ENCODE measurements at places on chromosomes 7 and 10. TPM values are rescaled to one million over a fixed set of nuclear protein-coding genes. Genes with fewer than 3 reads are reported as not detected.

ABCC2 gene
- 0.82 TPM for total RNA-seq

PAPSS2 gene
- 0.22 TPM for total RNA-seq

NME8 gene
- not detected for total RNA-seq

GDF10 gene
- total RNA-seq, result 0.50 TPM

CYP2C19 gene
- 0.52 TPM for total RNA-seq

NOLC1 gene
- total RNA-seq, result 165 TPM

FAM221A gene
- total RNA-seq, result 9.0 TPM

SH2B2 gene
- total RNA-seq, result 4.7 TPM

MINDY3 gene
- total RNA-seq, result 16.7 TPM

TRIL gene
- not detected for total RNA-seq

CLCN1 gene
- 0.17 TPM for total RNA-seq

All from activated CD4-positive, alpha-beta memory T cell treated with anti-CD3 and anti-CD28 coated beads for 36 hours (primary cell).